Renal pelvis (tissue), 12 donors: ENCODE measurements at places on chromosomes 3 and 15.

DNA sequence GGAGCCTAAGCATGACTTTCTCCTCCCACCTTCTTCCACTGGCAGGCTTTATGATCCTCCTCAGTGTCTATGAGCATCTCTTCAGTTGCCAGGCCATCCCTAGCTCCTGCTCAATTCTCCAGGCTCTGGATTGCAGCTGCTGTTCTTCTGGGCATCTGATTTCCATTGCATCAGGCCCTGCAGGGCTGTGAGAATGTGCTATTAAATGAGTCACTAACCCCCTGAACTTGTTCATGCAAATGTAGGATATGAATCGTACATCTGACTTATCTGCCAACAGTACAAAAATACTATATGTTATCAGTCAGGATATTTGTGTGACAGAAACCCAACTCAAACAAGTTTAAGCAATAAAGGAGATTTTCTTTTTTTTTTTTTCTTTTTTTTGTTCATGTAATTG is 11.9 kb downstream of the GPR176 start:
- DNase-seq: no peak

DNA sequence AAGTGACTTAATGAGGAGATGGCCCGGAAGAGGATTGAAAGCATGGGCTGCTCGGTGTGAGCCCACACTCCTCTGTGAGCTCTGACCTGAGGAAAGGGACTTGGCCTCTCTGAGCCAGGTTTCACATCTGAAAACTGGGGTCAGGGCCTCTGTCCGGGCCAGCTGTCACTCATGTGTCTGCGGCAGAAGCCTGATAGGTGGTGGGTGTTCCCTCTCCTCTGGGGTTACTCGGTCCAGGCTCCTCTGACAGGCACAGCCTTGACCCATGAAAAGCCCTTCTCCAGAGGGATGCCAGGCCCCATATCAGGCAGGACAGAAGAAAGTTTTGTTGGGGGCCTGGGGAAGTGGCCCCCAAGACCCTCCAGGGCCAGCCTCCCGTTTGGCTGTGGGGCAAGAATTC is 131.4 kb downstream of the CHSY1 start:
- DNase-seq: no peak

DNA sequence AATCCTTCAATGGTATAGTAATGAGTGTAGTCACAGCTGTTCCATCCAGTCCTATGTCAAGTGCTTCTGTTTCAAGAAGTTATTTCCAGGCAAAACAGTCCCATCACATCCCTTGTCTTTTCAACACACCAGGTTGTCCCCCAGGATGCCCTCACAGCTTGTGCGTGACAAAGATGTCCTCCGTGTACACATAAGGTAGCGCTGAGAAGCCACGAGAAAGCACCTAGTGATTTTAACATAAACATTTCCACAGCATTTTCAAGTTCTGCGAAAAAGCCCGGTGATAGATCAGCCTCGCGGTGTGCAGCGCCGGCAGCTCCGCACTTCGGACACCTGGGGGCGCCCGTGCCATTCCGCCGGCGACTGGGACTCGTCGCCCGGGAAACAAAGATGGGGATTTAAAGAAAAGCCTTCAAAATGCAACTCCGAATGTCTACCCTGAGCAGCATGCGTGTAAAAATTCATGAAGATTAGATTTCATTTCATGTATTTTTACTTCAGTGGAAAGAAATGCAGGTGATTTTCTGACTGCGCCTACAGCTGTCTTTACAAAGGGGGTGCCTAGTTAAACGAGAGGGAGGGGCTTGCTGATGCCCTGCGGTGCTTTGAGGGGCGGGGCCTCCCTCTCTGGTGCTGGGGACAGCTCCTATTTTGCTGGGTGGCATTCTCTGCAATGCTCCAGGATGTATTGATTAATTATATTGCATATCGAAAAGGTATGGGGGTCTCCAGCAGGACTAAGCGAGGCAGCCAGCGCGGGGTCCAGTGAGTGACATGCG is 49.9 kb downstream of the KY start:
- DNase-seq: peak; percentile 72

DNA sequence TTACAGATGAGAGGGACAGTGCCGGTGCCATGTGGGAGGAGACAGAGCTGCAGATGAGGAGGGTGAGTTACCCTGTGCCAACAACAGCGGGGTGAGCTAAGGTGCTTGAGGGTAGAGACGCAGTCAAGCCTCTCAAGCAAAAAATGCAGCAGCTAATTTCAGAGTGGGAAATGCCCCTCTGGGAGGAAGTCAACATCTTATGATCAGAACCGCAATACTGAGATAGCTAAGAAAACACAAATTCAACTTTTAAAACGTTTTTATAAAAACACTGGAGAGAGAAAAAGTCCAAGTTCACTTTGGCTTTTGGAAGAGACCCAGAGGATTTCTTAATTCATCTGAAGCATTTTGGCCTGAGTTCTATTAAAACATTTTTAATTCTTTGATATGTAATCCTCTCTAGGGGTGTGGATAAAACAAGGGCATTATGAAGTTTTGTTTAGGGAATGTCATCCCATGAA is 319.2 kb downstream of the SLC9A9 start:
- no peak for DNase-seq

DNA sequence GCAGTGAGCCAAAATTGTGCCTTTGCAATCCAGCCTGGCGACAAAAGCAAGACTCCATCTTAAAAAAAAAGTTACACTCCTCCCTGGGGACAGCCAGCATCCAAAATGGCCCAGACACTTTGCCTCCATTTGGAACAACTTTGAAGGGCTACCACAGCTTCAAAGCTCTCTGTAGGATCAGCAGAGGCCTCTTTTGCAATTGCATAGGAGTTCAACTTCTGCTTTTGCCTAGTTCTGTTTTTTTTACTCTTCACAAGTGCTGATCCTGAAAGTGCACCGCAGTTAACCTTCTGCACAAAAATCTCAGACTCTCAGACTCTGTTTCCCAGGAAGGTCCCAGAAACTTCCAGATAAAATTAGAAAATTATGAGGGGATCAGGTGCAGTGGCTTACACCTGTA is 25.2 kb upstream of the SLC4A7 start:
- DNase-seq: no peak
